G401 (cell line): ENCODE measurements at places on chromosomes 2 and 18.

DNA sequence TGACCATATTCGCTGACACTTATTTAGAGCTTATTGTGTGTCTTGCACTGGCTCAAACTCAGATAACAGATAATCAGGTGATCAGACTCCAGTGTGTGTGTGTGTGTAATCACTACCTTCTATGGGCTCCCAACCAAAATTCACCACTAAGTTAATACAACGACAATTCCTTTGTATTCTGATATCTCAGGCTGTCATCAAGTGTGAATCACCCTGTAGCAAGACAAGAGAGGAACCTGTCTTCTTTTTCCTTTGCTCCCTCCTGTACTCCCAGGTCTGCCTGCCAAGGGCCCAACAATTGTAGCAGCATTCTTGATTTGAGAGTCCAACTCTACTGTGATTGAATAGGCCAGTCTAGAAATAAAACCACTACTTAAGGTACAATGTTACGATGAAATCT lies 25.8 kb downstream of the ITGB6 start:
- DNase-seq = no peak

DNA sequence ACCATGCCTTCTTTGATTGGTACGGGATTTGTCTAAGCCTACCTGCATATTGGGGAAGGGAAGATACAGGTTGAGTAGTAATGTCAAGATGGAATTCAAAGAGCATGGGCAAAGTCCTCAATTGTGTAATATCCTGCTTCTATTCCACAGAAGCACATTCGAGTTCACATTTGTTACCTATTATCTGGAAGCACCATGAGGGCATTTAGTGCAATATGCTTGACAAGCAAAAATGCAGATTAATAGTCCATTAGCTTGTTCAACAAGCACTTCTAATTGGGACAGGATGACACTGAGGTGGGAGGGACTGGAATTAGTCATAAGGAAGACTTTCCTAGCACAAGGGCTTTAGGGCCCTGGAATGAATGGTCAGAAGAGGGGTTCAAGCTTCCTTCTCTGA lies 40.5 kb downstream of the MYO5B start:
- no peak for DNase-seq

DNA sequence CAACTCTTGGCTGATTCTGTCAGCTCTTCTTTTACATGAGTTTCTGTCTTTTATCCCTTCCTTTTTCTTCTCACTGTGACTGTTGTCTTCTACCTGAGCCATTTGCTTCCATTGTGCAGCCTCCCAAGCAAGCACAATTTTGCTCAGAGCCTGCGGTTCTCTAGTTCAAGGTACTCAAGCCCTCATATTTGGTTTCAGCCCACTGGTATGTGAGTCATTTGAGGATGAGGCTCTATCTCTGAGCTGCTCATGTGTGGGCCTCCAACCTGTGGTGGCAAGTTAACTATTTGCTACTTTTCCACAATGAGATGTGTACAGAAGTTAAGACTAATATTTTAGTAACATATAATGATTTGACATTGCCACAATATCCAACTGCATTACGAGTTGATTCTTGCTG lies 183.0 kb downstream of the PHLPP1 start:
- no peak for DNase-seq

GRCh38 chr2:10517351-10518043 lies 69.4 kb upstream of the ODC1 start:
- DNase-seq = no peak

DNA sequence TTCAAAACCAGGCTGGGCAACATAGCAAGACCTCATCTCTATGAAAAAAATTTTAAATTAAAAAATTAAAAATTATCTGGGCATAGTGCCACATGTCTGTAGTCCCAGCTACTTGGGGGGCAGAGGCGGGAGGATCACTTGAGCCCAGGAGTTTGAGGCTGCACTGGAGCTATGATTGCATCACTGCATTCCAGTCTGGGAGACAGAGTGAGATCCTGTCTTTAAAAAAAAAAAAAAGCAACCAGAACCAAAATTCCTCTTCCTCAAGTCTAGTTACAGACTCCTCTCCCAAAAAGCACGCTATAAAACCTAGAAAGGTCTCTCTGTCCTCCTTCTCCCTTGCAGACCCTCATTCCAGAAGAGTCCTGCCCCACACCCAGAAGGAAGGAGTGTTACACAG lies 23.9 kb downstream of the TNFAIP6 start:
- no peak for DNase-seq

- no peak for DNase-seq
Measured at GRCh38 chr2:37612382-37612781, 59.1 kb downstream of the CDC42EP3 start.

- DNase-seq = peak; percentile 56
Measured at GRCh38 chr2:106030287-106031268, 163.5 kb downstream of the UXS1 start.

- no peak for DNase-seq
Measured at GRCh38 chr2:63052411-63053080, 1.9 kb downstream of the OTX1 start.

DNA sequence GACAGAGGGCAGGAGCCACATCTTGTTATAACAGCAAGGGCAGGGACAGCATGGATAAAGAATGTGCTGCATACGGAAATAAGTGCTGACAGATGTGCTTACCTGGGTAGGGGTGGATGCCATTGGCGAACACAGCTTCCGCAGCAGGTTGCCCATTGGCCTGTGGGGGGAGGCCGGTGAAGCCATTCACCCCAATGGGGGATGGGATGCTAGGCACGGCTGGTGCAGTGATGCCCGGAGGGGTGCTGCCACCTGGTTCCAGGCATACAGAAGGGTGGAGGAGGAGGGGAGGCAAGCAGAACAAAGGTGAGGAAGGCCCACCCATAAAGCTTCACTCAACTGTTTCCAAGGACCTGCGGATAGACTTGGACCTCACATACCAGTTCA lies 294.9 kb downstream of the CELF4 start:
- no peak for DNase-seq

GRCh38 chr2:26273501-26273900 lies 28.8 kb downstream of the HADHB start:
- DNase-seq = no peak

DNA sequence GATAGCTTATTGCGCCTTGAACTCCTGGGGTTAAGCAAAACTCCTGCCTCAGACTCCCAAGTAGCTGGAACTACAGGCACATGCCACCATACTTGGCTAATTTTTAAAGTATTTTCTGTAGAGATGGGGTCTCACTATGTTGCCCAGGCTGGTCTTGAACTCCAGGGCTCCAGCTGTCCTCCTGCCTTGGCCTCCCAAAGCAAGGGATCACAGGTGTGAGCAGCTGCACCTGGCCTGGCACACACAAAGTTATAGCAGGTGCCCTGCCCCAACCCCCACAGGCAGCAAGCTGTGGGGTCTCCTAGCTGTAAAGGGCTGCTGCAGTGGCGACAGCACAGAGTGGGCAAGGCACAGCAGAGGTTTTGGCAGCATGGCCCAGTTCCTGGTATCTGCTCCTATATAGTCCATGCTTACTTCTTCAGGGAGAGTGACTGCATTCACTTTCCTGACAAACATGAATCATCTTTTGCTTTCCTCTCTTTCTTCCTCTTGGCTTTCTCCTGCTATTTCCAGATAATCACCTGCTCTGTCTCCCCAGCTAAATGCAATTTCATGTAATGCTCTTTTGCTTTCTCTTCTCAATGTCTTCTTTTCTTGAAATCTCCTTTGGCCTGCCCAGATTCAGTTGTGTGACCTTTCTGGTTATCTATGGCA lies 27.3 kb upstream of the METAP1D start:
- DNase-seq = no peak

DNA sequence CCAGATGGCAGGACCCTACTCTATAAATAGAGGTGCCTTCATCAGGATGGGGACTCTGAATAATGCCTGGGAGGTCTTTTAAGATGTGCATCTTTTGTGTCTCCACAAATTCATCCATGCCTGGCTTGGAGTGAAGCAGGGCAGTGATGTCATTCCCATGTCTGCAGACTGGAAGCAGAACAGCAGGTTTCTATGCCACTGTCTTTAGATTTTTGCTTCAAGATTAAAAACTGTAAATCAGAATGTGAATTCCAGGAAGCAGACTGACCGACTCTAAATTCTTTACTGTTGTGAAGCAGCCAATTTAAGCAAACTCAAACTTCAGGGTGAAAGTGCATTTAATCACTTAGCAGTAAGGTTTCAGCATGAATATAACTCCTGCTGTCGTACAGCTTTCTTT lies 159.3 kb downstream of the SCG2 start:
- no peak for DNase-seq

- no peak for DNase-seq
Measured at GRCh38 chr2:130352237-130352636, 3.6 kb upstream of the PTPN18 start.

DNA sequence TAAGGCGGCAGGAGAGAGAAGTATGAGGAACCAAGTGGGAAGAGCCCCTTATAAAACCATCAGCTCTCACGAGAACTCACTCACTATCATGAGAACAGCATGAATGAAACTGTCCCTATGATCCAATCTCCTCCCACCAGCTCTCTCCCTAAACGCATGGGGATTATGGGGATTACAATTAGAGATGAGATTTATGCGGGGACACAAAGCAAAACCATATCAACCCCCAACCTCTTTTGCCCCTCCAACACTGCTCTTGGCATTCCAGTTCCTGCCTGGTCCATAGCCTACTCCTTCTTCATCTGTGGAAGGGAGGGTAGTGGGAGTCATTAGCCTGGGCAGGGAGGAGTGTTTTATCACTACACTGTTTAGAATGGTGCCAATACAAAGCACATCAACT lies 1.4 kb upstream of the EHD3 start:
- DNase-seq = no peak

GRCh38 chr2:9103663-9104277 lies 100.3 kb upstream of the MBOAT2 start:
- peak; percentile 20 for DNase-seq

DNA sequence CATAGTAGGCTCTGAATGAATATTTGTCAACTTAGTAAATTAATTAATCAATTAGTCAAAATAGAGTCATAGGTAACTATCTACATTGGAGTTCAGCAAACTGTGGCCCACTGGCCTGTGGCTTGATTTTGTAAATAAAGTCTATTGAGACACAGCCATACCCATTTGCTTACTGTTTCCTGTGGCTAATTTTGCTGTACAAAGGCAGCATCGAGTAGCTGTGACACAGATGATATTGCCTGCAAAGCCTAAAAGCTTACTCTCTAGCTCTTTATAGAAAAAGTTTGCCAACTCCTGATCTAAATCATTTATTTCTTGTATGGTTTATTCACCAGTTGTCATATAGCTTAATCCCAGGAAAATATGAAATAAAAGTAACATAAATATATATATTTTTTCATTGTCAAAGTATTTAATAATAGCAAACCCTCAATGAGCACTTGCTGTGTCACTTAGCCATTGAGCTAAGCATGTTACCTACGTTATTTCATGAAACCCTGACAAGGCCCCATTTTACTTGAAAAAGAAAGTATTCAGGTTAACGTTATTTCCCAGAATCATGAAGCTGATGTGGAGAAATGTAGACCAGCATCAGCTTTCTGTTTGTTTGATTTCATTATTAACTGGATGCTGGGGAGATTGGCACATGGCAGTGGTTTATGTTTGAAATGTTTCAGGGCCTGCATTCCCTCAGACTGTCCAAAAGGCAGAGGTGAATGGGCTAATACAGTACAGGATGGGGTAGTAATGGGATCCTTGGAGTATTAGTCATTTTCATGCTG lies 69.6 kb downstream of the ICOS start:
- DNase-seq = no peak

DNA sequence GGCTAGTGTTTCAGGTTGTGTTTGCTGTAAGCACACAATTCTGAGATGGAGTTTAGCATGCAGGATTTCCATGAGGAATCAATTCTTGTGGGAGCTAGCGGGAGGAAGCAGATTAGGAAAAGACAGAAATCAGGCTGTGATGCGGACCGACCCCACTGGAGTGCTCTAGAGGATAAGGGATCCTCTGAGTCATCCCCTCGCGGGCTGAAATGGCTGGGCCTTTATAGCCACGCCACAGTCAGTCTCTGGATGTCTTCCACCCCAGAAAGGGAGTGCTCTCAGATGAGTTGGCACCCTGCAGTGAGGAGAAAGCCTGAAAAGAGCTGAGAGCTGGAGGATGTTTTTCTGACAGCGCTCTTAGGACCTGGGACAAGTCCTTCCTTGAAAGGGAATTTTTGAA lies 102.4 kb downstream of the GALNT3 start:
- peak; percentile 27 for DNase-seq

GRCh38 chr2:20232837-20233207 lies 7.9 kb upstream of the SDC1 start:
- DNase-seq = no peak

DNA sequence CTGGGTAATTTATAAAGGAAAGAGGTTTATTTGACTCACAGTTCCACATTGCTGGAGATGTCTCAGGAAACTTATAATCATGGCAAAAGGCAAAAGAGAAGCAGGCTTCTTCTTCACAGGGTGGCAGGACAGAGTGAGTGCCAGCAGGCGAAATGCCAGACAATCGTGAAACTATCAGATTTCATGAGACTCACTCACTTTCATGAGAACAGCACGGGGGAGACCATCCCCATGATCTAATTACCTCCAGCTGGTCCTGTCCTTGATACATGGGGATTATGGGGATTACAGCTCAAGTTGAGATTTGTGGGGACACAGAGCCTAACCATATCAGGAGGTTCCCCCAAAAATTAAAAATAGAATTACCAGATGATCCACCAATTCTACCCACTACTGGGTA lies 675.5 kb upstream of the SLC8A1 start:
- DNase-seq = no peak

DNA sequence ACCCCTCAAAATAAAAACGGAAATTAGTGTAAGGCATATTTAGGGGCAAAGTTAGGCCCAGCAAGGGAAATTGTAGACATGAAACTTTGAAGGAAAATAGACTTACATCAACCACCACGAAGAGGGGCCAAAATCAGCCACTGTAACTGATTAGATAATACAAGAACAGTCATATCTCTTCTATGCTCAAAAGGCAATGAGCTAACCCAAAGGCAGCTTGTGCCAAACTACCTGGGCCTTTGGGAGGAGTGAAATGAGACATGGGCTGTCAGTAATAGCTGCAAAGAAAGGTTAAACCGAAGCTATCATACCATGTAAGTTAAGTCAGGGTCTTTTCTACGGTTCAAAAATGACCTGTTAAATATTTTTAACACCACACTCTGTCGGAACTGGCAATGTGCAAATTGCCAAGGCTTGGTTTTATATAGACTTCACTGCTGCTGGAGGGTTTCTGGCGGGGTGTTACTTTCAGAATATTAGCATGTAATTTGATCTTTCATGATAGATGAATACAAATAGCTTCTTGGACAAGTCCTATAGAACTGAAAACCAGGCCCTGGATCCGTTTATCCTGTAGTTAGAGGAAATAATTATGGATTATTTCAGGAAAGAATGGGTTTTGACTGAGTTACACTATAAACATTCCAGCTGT lies 69.6 kb downstream of the ACVR1 start:
- DNase-seq = no peak

- DNase-seq = no peak
Measured at GRCh38 chr2:66137606-66138130, 297.3 kb upstream of the MEIS1 start.

DNA sequence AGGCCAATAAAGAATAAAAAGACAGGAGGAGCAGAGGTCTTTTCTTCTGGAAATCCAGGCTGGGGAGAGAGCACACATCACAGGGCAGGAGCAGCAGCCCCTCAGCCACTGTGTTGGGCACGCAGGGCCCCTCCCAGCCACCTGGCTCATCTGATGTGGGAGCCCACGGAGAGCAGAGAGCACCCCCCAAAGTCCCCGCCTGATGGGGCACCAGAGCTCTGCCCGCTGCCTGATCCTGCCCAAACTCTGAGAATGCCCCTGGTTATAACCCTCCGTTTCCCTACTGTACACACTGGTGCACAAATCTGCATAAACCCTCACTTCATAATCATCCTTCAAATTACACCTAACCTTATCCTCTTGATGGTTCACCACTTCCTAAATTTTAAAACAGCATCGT lies 111.3 kb downstream of the HDAC4 start:
- DNase-seq = no peak

- DNase-seq = no peak
Measured at GRCh38 chr2:223008956-223009355, 43.0 kb upstream of the KCNE4 start.
